ENCODE measurements at places on chromosomes 6 and 20. TPM values are rescaled to one million over a fixed set of nuclear protein-coding genes. Genes with fewer than 3 reads are reported as not detected.

The C6orf15 gene
- total RNA-seq, result not detected

The C20orf202 gene
- total RNA-seq, result 0.09 TPM

DNA sequence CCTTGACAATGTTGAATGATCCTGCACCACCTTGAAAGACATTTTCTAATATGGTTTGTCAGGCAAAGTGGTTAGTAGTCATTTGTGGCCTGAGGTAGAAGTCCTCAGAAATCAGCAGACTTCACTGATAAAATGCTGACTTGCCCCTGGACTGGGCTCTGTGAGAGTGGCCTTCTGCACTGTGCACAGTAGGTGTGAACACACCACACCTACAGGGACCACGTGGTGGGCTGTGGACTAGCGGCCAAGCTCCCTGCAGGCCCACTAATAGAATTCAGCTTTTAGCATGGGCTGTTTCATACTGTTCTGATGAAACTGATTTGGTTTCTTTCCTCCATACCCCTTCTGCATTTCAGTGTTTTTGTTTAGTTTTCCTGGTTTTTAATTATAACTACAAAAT is 7.3 kb downstream of the BPHL start:
- no peak for DNase-seq

GRCh38 chr6:27066381-27066780 is 181.1 kb upstream of the PRSS16 start:
- no peak for DNase-seq

DNA sequence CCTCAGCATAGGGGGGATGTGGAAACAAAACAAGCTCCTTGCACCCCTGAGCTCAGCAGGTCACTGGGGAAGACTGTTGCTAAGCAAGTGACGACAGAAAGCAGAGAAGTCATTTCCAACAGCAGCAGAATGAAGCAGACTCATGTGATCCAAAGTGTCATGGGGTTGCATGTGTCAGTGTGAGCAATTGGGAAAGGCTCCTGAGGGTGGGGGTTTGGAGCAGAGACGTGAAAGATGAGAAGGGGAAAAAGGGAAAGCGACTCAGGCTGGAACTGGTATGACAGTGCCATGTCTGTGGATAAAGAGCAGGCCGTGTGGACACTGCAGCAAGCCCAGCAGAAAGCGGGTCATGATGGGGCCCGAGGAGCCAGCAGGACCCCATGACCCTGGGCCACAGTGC is 363.9 kb downstream of the PREX1 start:
- peak; percentile 34 for DNase-seq
